NCI-H510A treated with DMSO at 0.1 percent for 48 hours (cell line): ENCODE measurements at places on chromosomes 1 and 21.
A peak's percentile ranks its signal among the peaks of the same experiment; 100 is the strongest.

DNA sequence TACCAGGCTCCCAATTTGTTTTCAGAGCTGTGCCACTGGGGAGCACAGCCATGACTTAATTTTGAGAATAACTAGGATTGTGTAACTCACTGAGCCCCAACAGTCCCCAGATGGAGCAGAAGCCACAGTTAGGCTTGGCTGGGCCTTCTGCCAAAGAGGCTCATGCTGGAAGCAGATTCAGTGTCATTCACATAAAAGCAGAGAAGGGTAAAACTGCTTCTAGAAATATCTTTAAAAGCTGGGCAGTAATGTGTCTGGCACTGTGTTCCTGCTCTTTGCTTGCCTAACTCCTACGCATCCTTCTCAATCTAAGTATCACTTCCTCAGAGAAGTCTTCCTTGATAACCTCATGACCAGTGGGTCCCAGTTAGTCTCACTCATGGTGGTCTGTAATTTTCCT is 20.3 kb downstream of the STK40 start:
- DNase-seq = no peak

- peak; percentile 66 for DNase-seq
These were observed 111.9 kb upstream of the L1TD1 start for GRCh38 chr1:62082456-62083363.

- no peak for DNase-seq
These were observed 24.6 kb upstream of the FCRL4 start for GRCh38 chr1:157622471-157622870.

DNA sequence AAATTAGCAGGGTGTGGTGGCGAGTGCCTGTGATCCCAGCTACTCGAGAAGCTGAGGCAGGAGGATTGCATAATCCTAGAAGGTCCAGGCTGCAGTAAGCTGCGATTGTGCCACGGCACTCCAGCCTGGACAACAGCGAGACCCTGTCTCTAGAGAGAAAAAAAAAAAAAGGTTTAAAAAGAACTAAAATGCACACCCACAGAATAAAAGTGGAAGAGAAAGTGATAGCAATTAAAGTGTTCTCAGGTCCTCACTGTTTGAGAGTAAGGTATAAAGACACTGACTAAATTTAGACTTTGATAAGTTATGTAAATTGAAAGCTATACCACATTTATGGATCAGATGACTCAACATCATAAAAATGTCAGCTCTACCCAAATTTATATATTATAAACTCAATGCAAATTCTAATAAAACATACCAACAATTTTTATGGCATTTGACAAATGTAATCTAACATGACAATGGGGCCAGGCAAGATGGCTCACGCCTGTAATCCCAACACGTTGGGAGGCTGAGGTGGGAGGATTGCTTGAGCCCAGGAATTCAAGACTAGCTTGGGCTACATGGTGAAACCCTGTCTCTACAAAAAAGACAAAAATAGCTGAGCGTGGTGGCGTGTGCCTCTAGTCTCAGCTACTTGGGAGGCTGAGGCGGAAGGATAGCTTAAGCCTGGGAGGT is 11.8 kb downstream of the ZBTB17 start:
- no peak for DNase-seq

- no peak for DNase-seq
These were observed 15.0 kb downstream of the PIK3C2B start for GRCh38 chr1:204479387-204480136.
